ENCODE measurements at places on chromosomes 12 and 14.
A peak's percentile ranks its signal among the peaks of the same experiment; 100 is the strongest.

GRCh38 chr12:131025939-131026702, 72.4 kb downstream of the ADGRD1 start:
- DNase-seq = no peak

DNA sequence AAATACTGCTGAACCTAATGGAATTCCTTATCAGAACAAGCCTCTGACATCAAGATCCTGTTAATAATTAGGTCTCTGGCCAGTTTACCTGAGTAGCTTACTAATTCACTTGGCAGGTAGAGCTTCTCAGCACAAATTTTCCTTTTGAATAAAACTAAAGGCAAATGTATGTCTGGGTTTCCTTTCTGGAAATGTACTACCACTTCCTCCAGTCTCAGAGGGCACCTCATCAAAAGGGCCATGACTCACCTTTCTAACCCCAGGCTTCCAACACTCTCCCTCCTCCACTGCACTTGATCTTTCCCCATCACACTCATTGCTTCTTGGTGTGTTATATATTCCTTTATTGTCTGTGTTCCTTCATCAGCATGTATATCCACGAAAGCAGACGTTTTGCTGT, 90.5 kb downstream of the SLC2A13 start:
- no peak for DNase-seq

DNA sequence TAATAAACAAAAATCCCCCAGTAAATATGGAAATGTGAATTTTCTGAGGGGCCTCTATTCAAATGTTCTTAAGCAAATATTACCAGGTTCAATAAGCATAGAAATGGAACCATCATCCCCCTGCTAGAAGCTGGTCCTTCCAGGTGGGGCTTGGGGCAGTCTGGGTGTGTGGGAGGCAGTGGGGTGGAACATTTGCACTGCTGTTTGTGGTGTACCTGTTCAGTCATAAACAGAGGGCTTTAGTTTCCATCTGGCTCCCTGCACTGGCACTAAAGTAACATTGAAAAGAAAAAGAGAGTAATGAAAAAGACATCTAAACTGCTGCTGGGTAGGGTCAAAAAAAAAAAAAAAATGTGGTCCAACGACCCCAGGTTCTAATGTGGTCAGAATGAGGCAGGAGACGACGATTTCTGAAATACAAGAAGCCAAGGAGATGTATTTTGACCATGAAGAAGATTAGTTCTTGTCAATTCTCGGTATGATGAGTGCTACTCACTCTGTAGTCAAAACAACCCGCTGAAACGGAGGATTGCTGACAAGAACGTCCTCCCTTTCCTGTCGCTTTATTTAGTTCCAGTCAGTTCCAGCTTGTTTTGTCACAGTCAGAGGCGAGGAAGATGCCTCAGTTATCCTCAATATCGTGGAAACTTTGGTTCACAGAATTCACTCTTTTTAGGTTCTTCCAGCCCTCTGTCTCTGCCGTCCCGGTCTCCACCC, 44.2 kb upstream of the MANSC4 start:
- DNase-seq = no peak

GRCh38 chr12:115973066-115973465, 304.4 kb downstream of the MED13L start:
- no peak for DNase-seq

DNA sequence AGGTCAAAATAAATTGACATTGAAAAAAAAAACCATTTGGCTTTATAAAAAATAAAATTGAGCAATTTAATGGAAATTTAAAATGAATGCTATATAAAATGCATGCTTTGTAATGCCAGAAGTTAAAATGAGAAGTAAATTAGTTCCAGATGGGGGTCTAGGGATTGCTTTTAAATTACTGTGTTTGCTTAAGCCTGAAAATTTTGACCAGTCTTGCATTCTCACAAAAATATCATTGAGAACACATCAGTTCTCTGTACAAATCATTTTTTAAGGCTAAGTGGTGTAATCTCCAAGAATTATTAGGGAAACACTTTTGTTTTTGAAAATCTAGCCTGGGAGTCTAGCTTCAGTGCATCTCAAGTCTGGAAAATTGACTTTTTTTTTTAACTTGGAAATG, 90.7 kb downstream of the RERG start:
- DNase-seq = no peak

DNA sequence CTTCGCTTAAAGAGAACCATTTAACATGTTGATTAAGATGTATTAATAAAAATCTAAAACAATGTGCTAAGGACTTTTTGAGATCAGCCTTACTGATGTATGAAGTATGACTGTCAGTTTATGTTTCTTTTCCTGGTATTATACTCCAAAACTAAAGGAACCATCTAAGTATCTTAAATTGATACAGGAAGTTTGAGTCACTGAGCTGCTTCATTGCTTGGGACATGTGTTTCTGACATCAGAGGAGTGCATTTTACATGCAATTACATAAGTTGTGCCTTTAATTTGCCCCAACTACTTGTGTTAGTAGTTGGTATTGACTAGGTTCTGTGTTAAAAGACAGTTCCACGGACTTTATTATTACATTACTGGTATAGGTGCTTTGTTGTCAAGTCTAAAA, 50.9 kb downstream of the PROX2 start:
- no peak for DNase-seq

DNA sequence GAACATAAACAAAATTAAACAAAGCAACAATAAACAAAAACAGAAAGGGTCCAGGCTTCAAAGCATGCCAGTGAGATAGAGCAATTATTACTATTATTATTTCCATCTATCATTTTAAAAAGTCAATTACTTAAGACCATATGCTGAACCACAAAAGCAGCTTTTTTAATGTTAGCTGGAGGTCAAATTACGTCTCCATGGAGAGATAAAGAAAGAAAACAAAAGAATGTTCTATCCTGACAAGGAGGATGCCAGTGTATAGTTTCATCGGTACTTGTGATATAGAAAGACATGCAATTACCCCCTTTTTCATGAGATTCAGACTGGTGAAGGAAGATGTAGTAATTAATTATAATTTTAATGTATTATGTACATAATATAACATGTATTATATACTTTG, 81.6 kb upstream of the DCN start:
- DNase-seq = no peak

GRCh38 chr12:116713527-116713926, 24.3 kb downstream of the SPRING1 start:
- no peak for DNase-seq

GRCh38 chr14:93857500-93858283, 69.4 kb upstream of the PRIMA1 start:
- no peak for DNase-seq

GRCh38 chr14:99586761-99587459, 17.1 kb downstream of the CCDC85C start:
- no peak for DNase-seq

GRCh38 chr12:47772738-47773061, 338 bp upstream of the SLC48A1 start:
- DNase-seq = no peak

DNA sequence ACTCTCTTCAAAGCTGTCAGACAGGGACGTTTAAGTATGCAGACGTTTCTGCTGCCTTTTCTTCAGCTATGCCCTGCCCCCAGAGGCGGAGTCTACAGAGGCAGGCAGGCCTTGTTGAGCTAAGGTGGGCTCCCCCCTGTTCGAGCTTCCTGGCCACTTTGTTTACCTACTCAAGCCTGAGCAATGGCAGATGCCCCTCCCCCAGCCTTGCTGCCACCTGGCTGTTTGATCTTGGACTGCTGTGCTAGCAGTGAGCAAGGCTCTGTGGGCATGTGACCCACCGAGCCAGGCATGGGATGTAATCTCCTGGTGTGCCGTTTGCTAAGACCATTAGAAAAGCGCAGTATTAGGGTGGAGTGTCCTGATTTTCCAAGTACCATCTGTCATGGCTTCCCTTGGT, 900.4 kb upstream of the MDGA2 start:
- DNase-seq = no peak

DNA sequence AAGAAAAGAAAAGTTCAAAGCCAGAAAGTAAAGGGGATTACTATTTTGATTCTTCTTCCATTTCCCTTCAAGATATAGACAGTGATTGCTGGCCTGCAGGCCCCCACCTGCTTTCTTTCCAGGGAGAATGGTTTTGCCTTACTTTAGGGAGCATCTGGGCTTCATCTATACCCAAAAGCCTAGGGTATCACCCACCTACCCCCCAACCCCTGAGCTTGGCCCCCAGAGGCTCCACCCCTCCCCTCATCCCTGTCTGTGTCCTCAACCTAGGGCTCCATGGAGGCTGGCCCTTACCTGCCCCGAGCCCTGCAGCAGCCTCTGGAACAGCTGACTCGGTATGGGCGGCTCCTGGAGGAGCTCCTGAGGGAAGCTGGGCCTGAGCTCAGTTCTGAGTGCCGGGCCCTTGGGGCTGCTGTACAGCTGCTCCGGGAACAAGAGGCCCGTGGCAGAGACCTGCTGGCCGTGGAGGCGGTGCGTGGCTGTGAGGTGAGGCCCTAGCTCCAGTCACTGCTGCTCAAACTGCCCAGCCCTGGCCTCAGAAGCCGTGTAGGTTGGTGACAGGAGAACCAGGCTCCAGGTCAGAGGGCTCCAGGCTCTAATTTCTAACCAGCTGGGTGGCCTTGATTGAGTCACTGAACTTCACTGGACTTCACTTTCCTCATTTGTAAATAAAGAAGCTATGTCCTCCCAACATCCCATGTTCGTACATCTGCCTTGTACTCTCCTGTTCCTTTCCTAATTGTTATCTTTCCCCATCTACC, 13.6 kb downstream of the ARHGEF40 start:
- no peak for DNase-seq

DNA sequence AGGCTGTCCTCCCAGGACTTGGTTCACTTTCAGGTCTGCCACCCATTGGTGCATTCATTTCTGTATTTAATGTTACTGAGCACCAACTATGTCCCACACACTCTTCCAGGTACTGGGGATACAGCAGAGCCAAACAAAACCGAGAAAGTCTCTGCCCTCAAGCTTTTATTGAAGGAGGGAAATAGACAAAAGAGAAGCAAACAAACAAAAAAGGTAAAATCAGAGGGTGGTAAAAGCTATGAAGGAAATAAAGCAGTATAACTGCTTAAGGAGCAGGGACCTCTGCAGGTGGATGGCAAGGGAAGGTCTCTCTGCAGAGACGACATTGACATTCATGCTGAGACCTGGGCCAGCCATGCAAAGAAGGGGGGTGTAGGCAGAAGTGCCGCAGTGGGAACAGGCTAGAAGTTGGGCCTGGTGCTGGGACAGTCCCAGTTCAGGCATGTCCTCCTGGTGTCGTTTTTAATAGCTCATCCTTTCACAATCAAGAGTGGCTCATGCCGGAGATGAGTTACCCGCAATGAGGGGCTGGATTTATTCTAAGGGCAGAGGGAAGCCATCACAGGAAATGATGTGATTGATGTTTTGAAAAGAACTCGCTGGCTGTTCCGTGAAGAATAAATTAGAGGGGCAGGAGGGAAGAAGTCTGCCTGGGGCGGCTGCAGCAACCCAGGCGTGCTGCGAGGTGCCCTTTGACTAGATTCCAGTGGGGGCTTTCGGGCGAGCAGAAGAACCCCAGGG, 72.8 kb downstream of the IRF2BPL start:
- DNase-seq = peak; percentile 63

DNA sequence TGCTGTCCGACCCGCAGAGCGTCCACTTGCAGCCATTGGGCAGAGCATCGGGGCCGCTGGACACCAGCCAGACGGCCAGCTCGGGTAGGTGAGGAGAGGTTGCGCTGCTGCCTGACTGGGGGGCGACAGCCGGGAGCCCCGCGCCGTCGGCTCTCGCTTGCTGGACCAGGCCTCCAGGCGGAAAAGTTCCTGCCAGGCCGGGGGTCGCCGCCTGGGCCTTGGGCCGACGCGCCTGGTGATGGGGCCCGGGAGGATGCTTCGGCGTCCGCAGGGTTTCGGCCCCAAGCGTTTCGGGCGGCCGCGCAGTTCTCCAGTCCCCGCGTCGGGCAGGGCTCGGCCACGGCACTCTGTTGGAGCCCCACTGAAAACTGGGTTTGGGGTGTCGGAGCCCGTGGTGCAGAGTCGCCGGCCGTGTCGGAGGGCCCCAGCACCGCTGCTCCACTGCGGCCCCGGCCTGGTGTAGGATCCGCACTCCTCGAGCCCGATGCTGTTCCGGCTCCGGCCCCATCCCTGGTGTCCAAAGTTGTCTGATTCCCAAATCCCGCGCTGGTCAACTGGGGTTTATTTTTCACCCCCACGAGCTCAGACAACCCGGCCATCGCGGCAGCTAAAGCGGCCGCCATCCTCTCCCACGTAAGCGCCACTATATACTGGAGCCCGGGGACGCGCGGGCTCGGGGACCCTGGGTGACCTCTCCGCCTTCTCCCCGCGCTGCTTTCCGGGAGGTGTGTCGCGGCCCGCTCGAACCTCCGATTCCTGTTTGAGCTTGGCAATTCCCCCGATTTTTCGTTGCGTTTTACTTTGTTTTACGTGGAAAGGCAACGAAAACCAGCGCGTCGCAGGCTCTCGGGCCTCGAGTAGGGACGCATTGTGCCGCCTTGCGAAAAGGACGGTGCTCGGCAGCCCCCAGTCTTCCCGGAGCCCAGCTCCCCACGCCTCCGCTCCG, 872 bp downstream of the VSX2 start:
- DNase-seq = no peak

DNA sequence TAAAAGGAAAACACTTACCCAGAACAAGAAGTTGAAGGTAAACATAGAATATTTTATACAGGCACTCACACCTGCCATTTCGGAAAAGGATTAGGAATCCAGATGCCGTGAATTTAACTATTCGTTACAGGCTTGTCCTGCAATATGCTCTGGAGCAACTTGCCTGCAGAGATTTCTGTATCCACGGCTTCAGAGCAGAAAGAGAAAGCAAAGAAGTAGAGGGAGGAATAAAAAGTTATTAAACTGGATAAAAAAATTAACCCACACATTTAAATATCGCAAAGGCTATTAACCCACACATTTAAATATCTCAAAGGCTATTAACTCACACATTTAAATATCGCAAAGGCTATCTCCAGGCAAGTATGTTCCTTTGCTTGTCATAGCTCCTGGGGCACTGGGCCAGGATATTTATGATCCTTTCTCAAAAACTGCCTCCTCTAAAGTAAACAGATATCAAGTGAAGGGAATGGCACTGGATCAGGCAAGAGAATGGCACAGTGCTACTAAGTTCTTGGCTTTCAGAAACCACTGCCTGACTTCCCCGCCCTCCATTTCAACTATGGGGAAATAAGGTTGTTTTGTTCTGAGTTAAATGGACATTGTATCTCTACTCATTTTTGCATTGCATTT, at the start of gene TSPAN8:
Gene TSPAN8 (minus strand): TSS at position 399 of the 633 bp plus-strand sequence. CDS start 321 bp downstream, at position 78.
- DNase-seq = no peak

- no peak for DNase-seq
Measured at GRCh38 chr12:10571141-10571540, 42.3 kb downstream of the MAGOHB start.

GRCh38 chr14:104499784-104500760, 79.5 kb upstream of the C14orf180 start:
- no peak for DNase-seq

GRCh38 chr12:106108185-106108835, 30.4 kb downstream of the NUAK1 start:
- no peak for DNase-seq

Measured in stimulated activated naive B cell treated with anti-CD40 and anti-IgM and Interleukin-4, amounts not matched to agents 10 μg/mL and 1 μg/mL and 100 μg/mL, for 72 hours (primary cell).